GM12878 (cell line): ENCODE measurements at places on chromosomes 12 and 14.
A peak's percentile ranks its signal among the peaks of the same experiment; 100 is the strongest.

DNA sequence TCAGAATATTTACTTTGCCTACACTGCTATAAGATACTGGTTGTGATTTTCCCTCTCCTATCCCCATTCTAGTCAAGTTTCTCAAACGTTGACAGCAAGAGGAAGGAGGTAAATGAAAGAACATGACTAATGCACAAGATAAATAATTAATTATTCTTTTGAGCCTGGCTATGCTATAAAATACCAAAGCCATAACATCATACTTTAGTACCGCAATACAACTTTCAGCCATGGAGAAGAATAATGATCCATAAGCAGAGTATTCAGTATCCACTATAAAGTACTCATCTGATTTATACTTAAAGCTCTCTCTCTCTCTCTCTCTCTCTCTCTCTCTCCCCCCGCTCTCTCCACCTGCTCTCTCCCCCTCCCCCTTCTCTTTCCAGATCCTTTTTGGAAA lies 41.3 kb downstream of the TDG start:
- DNase-seq = no peak

DNA sequence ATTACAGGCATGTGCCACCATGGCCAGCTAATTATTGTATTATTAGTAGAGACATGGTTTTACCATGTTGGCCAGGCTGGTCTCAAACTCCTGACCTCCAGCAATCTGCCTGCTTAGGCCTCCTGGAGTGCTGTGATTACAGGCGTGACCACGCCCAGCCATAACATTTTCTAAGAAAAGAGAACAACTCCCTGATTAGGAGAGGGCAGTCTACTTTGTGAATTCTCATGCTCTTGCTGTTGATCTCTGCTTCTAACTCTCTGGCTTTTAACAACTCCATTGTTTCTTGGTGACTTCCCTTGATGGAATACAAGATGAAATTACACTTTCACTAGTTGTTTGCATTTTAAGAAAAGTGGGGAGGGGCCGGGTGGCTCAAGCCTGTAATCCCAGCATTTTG lies 33.6 kb downstream of the SSH1 start:
- DNase-seq = no peak

GRCh38 chr12:14481201-14481600 lies 86.5 kb downstream of the PLBD1 start:
- no peak for DNase-seq

DNA sequence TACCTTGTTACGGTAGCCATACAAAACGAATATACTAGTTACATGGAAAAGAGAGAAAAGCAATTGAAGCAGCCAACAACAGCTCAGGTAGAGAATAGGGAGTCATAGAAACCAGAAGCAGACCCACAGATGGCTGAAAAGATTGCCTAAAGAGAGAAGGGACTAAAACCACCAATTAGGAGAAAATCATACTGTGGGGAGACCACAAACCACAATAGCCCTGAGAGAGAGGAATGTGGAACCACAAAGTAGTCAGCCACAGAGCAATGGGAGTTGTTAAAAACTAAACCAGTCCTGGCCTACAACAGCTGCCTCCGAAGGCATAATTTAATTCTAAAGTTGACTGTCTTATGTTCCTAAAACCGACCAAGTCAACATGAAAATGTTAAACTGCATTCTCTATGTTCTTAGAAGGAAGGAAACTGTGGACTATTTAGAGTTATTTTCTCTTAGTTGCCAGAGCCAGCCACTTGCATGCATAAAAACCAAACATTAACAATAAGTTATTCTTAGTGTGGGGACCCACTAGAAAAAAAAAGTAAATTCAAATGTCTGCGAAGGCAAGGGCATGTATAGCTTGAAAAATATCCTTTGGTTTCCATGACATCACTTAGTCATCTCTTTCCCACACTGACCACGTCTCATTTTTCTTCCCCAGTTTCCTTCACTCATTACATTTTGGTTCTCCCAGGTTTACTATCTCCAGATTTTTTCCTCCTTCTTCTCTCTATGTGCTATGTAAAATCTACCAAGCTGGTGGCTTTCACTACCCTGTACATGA lies 398.1 kb downstream of the NOVA1 start:
- DNase-seq = no peak

DNA sequence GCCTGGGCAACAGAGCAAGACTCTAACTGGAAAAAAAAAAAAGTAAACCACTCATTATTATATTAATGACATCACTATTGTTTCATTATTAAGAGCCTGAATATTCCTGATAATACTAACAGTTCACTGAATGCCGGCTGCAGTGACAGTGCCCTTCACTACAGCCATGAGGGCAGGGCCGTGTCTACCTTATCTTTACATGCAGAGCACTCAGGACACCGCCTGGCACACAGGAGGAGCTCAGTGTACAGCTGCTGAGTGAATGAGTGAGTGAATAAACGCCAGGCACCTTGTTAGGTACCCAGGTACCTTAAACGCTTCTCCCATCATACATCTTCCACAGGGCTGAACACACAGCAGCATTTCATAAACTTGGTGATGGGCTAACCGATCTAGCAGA lies 23.2 kb downstream of the ZFYVE1 start:
- no peak for DNase-seq

DNA sequence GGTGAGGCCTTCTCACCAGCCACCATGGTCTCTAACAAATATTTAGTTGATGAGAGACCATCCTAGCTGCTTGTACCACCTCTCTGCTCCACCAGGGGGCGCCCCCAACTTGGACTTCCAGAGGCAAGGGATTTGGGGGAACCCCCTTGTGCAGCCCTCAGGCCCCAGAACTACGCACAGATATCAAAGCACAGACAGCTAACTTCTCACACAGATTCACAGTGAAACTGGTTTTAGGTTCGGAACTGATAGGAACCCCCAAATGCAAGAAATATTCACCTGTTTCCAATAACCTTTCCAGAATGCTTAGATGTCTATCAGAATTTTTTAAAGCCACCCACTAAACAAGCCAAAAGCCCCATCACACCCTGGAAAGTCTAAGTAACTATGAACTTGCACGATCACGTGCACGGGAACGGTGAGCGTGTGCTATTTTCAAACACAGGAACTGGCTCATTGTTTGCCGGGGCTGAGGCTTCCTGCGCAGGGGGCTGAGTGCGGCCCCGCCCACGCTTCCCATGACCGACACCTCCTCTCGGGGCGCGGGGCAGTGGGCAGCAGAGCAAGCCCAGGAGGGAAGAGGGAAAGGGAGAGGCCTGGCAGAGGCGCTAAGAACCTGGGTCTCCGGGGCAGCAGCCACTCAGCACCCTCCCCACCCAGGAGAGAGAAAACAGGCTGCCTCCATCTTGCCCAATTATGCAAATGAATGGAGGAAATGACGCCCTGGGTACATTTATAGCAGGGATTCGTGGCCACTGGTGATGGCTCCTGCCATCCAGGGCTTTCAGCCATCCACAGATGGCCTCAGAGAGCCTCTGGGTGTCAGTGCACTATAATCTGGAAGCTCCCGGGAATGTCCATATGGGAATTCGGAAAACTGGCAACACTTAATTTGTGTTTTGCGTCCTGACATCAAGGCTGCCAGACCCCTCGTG lies 79.4 kb upstream of the GPR68 start:
- peak; percentile 75 for DNase-seq

DNA sequence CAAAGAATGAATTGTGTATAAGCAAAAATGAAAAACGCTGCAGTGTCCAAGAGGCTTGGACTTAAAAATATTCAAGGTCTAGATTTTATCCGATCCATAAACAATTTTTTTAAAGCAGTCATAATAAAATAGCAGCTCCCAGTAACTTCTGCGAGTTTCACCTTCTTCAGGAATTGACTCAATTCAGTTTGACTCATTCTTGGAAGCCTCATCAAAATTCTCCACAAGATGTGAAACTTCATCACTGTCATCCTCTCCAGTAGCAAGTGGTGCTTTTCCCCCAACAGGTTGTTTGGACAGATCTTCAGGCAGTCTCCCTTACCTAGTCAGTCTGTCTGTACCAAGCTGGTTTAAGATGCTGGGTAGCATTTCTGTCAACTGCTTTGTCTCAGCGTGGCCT lies 93.5 kb upstream of the FOXG1 start:
- DNase-seq = no peak

DNA sequence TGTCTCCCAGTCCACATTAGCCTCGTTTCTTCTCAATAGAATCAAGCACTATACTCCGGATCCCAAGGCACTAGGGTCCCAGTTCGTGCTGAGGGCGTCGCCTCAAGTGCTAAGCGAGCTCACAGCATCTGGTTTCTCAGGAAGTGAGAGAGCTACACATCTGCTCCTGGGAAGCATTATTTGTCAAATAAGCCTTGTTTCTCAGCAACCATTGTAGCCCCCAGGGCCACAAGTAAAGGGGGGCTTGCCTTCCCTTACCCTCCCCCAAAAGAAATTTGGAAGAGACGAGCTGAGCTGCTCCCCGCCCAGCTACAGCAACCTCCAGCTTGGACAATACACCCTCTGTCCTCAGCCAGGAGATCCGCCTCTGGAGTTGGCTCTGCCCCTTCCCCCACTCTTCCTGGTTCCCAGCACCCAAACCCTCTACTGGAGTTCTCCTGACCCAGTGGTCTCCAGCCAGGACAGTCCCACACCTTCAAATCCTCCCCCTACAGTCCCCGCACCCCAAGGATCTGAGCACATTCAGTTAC lies 5.7 kb upstream of the TNS2 start:
- no peak for DNase-seq
